ENCODE measurements at places on chromosomes 2 and 18.

GRCh38 chr18:79422022-79422782 lies 26.5 kb downstream of the NFATC1 start:
- no peak for DNase-seq

DNA sequence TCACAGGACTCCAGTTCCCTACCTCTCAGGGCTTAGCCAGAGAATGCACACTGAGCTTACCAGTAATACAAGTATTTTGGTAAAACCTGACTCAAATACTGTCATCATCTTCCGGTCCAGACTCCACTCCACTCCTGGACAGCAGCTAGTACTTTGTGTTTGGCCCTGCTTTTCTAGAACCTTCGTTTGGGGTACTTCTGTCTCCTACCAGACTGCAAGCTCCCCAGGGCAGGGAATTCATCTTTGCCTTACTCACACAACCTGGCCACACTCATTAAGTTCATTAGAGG lies 108.9 kb upstream of the CDC42EP3 start:
- DNase-seq, result no peak

- DNase-seq, result peak; percentile 23
Measured at GRCh38 chr18:30094556-30094955, 948.0 kb downstream of the DSC3 start.

DNA sequence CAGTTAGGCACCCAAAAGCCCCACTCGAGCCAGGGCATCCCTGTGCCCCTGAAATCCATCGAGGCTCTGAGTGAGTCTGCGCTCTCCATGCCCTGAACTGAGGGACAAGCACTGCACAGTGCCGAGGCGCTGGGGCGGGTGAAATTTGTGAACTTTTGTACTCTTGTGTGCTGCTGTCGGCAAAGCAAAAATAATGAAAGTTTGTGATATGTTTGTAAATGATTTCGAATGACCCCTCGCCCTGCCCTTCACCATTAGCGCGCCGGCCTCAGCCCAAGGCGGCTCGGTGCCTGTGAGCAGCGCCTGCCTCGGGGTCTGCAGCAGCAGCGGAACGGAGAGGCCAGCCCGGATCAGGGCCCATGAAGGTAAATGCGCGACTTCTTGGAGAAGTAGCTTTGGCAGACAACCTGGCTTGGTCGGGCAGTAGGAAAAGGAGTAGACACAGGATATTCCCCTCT lies 1.8 kb upstream of the HOXD4 start:
- no peak for DNase-seq

- no peak for DNase-seq
Measured at GRCh38 chr2:98910349-98911125, 25.5 kb downstream of the CRACDL start.

- no peak for DNase-seq
Measured at GRCh38 chr2:55995902-55996301, 72.3 kb upstream of the EFEMP1 start.

Measured in renal cortical epithelial cell (primary cell).